ENCODE measurements at places on chromosomes 7 and 10.

DNA sequence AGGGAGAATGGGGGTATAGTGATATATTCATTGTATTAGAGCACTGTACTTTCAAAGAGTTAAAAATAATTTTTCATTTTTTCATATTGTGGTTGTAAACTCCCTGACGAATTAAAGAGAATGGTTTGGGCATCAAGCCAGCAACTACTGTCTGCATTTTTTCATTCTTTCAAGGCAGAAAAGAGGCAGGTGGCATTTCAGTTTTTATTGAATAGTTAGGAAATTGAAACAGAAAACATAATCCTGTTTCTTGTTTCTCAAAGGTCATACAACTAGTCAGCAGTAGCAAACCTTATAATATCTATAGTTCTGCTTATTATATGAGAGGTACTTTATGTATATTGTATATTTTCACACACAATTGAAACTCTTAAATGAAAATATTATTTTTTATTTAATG is 303.9 kb upstream of the KCND2 start:
- DNase-seq: no peak

DNA sequence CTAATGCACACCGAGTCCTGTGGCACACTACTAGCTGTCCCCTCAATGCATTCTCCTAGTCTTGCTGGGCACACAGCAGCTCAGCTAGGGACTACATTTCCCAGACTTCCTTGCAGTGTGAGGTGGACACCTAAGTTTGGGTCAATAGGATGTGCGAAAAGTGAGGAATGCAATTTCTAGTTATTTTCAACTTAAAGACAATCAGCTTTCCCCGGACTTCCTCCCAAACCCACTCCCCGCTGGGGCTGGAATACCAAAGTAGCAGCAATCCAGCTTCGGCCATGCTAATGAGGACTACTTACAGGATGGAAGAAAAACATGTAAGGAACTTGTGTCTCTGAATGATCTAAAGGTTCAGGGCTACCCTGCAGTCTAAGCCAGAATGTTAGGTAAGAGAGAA is 286.4 kb upstream of the LRRN3 start:
- DNase-seq: no peak

DNA sequence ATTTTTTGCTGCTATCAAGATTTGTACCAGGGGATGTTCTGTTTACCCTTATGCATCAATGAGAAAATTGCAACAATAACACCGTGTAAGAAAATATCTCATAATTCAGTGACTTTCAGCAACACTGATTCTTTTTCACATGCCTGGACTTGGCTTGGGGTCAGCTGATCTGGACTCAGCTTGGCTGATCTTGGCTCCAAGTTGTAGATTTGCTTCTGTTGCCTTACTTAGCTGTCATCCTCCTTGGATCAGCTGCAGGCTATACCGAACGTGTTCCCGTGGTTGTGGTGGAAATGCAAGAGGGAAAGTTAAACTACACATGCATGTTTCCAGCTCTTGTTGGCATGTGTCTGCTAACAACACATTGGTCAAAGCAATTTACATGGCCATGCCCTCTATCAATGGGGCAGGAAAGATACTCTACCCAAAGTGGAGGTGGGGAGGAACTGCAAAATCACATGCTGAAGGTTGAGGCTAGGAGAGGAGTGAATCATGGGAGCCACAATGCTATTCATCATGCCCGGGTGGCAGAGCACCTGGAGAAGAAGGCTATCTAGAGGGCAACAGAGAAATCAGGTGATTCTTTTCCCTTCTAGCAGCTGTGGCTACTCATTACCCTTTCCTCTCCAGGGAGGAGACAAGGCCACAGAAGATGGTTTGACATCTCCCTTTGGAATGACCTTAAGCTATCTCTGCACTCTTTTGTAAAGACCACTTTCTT is 1276.3 kb upstream of the AUTS2 start:
- DNase-seq: no peak

DNA sequence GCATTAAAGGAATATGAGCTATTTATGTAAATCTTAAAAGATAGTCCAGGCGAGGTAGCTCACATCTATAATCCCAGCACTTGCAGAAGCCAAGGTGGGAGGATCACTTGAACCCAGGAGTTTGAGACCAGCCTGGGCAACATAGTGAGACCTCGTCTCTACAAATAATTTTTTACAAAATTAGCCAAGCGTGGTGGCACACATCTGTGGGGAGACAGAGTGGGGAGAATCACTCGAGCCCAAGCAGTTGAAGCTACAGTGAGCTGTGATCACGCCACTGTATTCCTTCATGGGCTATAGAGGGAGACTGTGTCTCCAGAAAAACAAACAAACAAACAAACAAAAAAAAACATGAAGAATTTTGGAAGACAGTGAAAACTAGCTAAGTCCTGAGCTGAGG is 28.4 kb downstream of the HERC4 start:
- DNase-seq: no peak

DNA sequence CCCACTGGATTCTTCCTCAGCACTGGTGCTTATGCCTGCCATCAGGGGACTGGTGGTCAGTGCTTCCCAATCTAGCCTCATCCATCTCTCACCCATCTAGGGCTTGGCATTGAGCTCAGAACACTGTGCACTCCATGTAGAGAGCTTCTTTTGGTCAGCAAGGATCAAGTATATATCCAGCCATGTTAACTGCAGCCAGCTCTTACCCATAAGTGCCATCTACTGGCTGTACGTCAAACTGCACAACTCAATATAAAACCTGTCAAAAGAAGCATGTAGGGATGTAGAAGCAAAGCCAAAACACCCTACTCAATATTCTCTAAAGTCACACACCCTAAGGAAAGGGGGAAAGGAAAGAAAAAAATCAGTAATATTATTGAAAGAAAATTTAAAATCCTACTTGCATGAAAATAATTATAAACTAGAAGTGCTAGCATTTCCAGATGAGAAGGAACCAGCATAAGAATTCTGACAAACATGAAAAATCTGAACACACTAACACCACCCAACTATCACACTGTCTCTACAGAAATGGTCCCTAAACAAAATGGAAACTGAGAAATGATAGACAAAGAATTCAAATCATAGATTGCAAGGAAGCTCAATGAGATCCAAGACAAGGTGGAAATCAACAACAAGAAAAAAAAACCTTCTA is 531.1 kb upstream of the STEAP1 start:
- DNase-seq: peak; percentile 1

DNA sequence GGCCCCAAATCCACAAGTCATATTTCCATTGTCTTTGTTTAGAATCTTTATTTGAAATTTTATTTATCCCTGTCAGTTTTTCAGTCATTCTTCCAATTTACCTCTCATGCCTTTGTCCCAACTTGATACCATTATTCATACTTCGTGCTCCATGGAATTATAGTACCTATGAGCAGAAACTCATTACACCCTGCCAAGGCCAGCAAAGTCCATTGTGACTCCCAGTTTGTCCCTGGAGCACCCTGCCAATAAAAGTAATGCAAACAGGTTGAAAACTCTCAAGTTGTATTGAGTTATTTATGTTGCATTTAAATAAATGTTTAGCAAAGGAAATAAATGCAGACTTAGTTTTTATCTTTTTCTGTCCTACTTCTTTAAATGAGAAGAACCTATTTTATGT is 19.3 kb downstream of the PCGF5 start:
- no peak for DNase-seq

DNA sequence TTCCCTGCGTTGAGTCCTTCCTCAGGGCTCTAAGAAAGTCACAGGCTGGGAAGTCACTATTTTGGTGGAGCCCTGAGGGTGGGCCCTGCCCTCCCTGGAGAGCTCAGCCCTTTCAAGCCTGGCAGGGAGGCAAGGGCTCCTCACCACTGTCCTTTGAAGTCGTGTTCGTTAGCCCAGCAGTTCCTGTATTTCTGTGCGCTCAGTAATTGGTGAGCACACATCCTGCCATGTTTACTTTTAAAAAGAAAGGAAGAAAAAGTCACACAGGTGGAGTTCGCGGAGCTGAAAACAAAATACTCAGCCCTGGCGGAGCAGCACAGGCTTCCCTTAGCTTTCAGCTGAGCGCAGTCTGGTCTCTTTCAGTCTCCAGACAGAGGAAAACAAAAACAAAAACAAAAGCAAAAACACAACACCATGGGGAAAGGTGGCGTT is 37.1 kb downstream of the PRKCQ start:
- no peak for DNase-seq

- no peak for DNase-seq
Measured at GRCh38 chr10:2425320-2425719, 642.0 kb upstream of the PFKP start.

GRCh38 chr7:146235195-146235594 is 118.6 kb downstream of the CNTNAP2 start:
- no peak for DNase-seq

DNA sequence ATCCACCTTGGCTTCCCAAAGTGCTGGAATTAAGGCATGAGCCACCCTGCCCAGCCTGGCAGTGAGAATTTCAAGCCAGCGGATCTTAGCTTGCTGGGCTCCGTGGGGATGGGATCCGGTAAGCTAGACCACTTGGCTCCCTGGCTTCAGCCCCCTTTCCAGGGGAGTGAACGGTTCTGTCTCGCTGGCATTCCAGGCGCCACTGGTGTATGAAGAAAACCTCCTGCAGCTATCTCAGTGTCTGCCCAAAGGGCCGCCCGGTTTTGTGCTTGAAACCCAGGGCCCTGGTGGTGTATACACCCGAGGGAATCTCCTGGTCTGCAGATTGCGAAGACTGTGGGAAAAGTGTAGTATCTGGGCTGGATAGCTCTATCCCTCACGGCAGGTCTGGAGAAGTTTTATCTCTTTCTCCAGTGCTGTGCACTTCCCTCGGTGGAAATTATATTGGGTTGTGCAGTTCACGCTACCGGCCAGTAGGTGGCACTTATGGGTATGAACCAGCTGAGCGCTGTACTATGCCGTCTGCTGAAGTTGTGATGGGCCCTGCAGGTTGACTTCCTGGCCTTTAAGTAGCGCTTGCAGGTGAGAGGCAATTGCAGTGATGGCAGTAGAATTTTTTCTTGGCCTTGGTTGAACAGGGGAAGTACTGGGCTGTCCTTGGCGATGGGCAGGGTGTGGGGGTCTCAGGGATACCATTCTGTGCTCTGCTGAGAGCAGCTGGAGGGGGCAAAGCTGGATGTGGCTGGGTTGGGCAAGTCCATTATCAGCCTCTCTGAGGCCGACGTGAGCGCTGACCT is 138.0 kb upstream of the MTPN start:
- no peak for DNase-seq

DNA sequence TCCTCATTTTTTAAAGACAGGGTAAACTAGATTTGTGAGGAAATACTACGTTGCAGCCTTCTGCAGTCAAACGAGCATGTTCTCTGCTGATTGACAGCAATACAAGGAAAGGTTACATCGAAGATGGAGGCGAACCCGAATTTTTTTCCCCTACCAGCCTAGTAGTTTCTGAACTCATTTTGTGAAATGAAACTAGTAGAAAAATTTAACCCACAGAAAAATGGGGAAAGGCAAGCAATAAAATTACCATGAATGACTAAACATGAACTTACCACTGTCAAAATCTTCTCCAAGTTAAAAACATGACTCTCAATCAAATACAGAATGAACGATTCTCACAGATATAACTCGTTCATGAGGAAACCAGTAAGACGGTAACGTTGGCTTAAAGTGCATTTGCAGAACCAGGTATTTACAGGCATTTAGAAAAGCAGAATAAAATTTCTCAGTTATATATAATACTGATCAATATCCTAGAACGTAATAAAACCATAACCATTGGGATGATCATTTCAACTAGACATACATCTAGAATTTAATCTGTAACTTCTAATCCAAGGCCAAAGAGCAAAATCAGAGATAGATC is 73.9 kb downstream of the CELF2 start:
- DNase-seq: no peak

DNA sequence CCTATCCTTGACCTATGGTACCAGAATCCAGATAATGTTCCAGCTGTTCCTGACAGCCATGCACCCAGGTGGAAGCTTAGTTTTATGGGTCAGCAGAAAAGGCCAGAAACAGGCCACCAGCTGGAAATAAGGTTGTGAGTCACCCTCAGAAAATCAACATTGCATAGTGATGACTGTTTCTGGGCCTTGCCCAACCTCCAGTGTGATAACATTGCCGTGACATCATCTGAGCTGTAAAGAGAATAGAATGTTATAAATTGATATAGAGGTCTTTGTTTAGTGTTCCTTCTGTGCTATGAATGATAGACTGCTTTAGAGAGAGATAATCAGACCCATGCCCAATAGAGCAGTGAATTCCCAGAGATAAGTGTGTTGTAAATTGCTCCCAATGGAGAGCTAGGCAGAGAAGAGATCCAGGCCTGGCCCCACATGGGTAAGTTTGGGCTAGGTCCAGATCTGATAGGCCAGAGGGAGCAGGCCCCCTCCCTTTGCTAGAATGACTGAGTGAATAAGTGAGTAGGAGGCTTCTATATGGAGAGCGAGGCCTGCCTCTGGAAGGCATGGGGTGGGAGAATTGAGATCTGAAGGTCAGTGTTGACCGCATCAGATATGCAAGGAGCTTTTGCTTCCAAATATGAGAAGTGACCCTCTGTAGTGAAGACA is 14.2 kb upstream of the HPS1 start:
- peak; percentile 75 for DNase-seq

- no peak for DNase-seq
Measured at GRCh38 chr10:22560913-22561239, 153.5 kb downstream of the PIP4K2A start.

GRCh38 chr7:1523208-1523607 is 7.3 kb upstream of the MAFK start:
- no peak for DNase-seq

- DNase-seq: no peak
Measured at GRCh38 chr10:124517931-124518330, 56.3 kb downstream of the LHPP start.
